ENCODE measurements at places on chromosomes 3 and 15.

- no peak for DNase-seq
Observed at GRCh38 chr3:355622-356021, 159.1 kb downstream of the CHL1 start.

GRCh38 chr15:50120729-50121128, 1.7 kb upstream of the ATP8B4 start:
- DNase-seq: no peak

GRCh38 chr3:148748283-148748682, 50.6 kb downstream of the AGTR1 start:
- no peak for DNase-seq

- no peak for DNase-seq
Observed at GRCh38 chr3:62241279-62241678, 132.1 kb downstream of the FEZF2 start.

DNA sequence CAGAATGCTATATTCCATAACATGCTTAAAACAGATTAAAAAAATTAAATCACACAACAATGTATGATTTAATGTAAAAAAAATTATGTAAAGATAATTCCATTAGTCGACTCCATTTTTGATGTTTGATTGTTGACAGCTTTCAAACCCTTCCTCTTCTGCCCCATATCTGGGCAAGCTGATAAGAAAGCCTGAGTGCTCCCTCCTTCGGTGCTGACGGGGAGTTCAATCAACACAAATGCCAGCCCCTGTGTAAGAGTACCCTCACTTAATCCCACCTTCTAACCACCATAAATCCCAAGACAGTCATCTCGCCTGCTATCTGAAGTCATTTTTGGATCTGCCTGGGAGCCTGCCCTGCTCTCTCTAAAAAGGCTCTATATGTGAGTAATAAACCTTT, 59.8 kb upstream of the IP6K2 start:
- DNase-seq: no peak

GRCh38 chr15:39942101-39942752, 8.3 kb downstream of the EIF2AK4 start:
- no peak for DNase-seq

- no peak for DNase-seq
Observed at GRCh38 chr3:188126934-188127333, 27.0 kb upstream of the LPP start.

DNA sequence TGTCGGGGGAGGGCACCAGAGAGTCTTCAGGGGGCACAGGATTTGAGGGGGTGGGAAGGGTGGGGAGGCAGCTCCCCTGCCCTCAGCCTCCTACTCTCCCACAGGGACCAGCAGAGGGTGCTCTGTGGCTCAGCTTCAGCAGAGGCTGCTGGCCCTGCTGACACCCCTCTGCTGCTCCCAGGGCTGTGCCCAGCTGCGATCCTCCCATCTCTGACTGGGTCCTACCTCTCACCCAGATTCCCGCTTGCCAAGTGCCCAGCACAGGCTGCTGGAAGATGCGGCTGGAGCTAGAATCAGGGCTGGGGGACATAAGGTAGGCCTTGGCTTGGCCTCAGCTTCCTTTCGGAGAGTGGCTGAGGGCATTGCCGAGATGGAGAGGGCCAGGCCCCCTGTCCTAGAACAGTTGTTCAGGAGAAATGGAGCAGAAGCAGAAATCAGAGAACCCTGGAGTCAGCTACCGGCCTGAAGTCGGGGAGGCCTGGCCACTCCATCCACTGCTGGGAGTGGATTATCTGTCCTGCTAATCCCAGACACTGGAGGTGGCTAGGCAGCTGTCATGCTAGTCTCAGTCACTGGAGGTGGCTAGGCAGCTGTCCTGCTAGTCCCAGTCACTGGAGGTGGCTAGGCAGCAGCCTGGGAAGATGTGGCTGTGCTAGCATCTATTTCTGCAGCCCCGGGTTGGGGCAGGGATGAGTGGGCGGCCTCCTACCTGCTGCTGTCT, 3.9 kb downstream of the GRM2 start:
- no peak for DNase-seq

- DNase-seq: no peak
Observed at GRCh38 chr3:119401069-119401468, 62.3 kb downstream of the TMEM39A start.

DNA sequence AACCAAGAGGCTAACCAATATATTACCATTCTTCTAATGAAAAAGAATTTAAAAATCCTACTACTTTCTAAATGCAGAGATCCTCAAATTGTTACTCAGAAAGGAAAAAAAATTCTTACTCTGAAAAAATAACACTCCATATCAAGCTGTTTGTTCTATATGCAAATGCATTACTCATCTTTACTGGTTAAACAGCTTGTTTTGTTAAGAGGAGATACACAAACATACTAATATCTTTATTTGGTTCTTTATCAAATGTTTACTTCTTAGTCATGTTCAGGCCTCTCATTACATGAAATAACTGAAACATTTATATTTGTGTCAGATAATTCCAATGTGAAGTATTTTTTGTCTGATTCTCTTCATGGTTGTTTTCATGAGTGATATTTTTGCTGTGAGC, 146.8 kb downstream of the PCCB start:
- no peak for DNase-seq

DNA sequence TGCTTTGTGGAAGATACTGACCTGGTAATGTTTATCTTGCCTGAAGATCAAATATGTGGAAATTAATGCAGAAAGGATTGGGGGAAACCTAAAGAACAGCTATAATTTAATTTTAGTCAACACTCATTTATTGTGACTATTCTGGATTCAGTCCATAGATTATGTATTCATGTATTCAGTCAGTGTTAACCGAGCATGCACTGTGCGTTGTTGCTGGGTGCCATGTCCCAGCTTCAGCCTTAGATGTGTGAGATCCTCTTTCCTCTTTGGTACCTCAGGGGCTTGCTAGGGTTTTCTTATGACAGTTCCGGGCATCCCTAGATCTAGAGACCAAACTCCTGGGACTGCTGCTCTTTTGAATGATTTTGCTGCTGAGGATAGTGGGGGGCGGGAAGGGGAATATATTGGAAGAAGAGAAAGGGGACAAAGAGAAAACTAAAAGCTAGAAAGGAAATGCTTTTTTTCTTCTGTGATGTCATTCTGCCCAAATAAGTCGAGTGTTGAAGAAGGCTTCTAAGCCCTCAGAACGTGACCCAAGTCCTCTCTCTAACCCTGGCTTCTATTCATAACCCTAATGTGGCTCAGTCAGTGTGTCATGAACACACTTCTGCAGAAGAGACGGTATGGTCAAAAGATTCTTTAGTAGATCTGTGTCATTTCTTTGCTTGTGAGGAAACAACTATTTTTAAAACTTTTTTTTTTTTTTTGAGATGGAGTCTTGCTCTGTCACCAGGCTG, 33.5 kb downstream of the STARD9 start:
- DNase-seq: no peak

DNA sequence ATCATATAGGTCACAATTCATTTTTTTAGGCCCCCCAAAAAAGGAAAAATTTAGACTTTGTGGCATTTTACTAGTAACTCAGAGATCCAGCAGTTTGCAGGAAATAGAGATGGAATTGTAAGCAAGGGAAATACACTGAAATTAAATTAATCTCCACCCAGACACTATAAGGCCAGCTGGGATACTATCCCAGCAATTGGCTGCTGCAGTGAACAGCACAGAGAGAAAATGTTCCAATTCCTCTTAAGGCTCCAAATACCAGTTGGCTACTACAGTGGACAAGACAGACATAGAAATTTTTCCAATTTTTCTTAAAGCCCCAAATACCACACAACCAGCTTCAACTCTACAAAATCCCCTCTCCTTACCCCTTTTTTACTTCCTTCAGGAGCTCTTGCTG, 78.9 kb downstream of the ULK4 start:
- DNase-seq: no peak

- DNase-seq: no peak
Observed at GRCh38 chr3:180680097-180680430, 775 bp upstream of the CCDC39 start.

DNA sequence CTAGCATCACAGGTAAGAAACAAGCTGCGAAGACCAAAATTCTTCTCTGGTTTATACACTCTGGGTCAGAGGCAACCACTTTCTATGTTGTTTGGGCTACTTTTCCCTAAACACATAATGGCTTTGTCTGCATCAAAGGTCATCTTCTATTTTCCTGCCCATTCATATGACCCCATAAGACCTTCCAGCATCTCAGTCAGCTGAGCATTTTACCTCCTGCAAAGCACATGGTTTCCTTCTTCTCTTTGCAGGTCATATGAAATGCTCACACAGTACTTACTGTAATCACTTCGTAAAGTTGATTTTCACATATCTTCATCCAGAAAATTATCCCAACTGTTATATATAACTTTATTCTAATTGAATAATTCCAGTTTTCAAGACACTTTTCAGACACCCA, 34.8 kb downstream of the LIPC start:
- no peak for DNase-seq

DNA sequence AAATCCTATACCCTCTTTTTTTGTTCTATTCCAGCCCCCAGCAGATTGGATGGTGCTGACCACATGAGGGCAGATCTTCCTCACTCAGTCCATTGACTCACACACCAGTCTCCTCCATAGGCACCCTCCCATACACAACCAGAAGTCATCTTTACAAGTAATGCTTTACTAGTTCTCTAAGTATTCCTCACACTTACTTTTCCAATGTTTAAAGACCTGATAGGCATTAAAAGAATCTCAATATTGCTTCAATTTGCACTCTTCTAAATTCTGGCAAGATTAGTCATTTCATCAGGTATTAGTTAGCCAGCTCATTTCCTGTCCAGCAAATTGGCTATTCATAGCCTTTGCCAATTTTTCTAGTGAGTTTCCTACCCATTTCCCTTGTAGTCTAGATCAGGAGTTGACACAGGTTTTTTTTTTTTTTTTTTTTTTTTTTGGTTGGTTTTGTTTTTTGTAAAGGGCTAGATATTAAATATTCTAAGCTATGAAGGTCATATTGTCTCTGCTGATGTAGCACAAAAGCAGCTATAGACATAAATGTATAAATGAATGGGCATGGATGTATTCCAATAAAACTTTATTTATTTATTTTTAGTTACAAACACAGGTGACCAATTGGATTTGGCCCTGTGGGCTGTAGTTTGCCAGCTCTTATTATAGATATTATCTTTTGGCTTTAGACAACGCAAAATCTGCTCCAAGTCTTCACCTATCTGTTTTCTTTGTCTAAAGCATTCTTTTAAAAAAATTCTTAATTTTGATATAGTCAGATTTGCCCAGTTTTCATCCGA, 76.1 kb downstream of the ABHD5 start:
- DNase-seq: no peak

Measured in activated CD4-positive, CD25-positive, alpha-beta regulatory T cell treated with anti-CD3 and anti-CD28 coated beads, Interleukin-2, amount 50 U/mL, for 16 hours (primary cell).